ENCODE measurements at places on chromosomes 7 and 10.

DNA sequence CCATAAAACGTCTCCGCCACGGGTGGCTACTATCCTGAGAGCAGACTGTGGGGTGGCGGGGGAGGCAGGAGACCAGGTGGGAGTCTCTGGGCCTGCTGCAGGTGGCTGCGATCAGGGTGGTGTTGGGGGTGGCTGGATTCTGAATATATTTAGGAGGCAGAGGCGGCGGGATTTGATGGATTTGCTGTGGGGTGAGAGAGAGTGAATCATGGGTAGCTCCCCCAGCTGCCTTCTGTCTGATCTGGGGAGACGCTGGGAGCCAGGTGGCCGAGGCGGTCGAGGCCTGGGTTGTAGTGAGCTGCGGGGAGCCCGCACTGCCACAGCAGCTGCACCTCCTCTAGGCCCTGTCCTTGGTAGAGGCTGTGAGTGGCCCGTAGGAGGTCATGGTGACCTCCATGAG, 48.2 kb upstream of the PFKFB3 start:
- DNase-seq, result no peak

- no peak for DNase-seq
Measured at GRCh38 chr7:6502886-6503285, 48.4 kb downstream of the GRID2IP start.

DNA sequence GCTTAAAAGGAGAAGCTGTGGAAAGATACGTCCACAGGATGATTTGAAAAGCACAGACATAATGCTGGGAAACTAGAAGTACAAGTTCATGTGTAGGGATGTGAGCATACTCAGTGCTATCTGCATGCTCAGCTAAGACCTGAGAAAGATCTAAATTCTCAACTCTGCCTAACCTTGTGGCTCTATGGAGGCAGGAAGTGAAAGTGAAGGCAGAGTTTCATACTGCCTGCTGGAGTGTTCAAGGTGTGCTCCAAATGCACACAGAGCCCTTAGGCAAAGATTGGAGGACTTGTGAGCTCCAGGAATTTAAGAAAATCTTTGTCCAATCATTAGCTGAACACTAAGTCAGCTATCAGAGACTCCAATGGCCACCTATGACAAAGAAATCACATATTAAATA, 190.9 kb downstream of the RNLS start:
- no peak for DNase-seq

DNA sequence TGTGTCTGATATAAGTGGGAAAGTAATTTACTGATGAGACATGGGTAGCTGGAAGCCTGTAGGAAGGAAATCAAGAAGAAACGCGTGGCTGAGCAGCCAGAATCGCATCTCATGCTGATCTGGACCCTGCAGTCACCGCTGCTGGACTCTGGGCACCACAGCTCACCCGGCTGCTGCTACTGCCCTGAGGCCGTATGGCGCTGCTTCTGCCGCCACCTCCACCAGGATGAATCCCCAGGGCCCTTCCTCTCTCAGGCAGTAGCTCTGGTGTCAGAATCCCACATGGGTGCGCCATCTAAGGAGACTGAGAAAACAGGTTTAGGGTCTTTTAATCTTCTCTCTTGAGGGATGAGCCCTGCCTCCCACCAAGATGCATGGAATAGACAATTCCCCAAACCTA, 70.3 kb upstream of the AGK start:
- DNase-seq, result no peak

GRCh38 chr7:24733414-24734060, 23.7 kb downstream of the GSDME start:
- DNase-seq, result no peak
